KG1 (cell line): ENCODE measurements at places on chromosomes 11 and 22.

DNA sequence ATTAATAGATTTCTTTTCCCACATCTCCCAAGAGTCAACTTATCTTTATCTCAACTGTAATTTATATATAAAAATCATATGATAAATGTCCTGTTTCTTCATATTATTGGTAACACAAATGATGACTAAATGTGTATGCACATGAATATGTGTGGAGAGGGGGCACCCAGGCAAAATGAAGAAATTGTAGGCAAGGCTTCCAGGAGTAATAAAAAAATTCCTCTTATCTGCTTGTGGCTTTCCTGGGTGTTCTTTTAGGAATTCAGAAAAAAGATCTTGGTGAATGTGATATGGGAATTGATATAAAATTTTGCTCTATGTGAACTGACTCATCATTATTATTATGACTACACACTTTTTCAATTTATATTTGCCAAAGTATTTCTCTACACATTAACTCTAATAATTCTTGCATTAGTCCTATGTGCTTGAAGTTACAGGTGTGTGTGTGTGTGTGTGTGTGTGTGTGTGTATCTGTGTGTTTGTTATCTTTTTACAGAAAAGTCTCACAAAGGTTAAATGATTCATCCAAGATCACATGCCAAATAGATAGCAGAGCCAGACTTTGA is 197.8 kb downstream of the SOX6 start:
- DNase-seq, result no peak

DNA sequence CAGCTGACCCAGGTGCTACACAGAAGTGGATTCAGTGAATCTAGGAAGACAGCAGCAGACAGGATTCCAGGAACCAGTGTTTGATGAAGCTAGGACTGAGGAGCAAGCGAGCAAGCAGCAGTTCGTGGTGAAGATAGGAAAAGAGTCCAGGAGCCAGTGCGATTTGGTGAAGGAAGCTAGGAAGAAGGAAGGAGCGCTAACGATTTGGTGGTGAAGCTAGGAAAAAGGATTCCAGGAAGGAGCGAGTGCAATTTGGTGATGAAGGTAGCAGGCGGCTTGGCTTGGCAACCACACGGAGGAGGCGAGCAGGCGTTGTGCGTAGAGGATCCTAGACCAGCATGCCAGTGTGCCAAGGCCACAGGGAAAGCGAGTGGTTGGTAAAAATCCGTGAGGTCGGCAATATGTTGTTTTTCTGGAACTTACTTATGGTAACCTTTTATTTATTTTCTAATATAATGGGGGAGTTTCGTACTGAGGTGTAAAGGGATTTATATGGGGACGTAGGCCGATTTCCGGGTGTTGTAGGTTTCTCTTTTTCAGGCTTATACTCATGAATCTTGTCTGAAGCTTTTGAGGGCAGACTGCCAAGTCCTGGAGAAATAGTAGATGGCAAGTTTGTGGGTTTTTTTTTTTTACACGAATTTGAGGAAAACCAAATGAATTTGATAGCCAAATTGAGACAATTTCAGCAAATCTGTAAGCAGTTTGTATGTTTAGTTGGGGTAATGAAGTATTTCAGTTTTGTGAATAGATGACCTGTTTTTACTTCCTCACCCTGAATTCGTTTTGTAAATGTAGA is 1.7 kb downstream of the MALAT1 start:
- DNase-seq, result no peak

DNA sequence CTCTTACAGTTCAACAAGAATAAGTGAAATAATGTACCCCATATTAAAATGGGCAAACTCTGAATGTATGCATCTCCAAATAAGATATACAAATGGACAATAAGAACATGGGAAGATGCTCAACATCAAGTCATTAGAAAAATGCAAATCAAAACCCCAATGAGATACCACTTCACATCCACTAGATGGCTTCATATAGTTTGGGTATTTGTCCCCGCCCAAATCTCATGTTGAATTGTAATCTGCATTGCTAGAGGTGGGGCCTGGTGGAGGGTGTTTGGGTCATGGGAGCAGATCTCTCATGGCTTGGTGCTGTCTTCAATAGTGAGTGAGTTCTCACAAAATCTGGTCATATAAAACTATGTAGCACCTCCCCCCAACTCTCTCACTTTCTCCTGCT is 5.7 kb downstream of the MPZL2 start:
- no peak for DNase-seq

DNA sequence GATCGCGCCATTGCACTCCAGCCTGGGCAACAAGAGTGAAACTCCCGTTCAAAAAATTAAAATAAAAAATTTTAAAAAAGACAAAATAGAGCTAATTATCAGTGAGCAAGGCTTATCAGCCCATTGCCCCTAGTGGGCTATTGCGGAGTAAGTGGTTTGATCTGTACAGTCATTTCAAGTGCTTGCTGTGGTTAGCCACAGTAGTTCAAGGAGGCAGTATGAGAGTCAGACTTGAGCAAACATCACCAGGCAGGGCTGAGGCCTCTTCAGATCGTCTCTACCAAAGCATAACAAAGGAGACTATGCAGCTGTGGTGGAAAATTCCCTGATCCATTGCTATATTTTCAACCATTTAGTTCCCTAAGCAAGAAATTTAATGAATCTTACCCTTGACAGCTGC is 4.3 kb upstream of the SBF2 start:
- DNase-seq, result no peak

DNA sequence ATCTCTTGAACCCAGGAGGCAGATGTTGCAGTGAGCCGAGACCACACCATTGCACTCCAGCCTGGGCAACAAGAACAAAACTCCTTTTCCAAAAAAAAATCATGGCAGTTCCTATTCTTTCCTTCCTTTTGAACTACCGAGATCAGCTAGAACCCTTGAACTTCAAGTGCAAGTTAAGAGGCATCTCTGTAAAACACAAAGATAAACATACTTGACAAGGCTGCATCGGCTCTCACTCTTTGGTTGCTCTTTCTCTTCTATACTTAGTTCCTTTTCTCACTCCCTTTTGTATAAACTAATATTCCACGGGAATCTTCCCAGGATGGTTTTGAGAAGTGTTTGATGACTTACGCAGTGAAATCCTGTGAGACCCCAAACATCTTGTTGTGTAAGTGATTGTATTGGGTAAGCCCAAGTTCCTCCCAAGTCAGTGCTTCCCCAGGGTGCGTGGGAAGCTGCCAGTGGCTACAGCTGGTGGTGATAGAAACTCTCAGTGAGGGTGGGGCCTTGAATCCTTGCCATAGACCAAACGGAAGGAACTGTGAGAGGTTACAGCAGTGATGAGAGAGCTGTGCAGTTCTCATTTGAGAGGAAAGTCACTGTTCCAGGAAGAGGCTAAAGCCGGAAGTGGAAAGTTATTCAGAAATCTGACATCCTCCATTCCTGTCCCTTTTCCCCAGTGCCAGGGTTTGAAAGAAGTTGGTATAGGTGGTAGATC is 24.1 kb upstream of the CDC42EP2 start:
- no peak for DNase-seq

- no peak for DNase-seq
These were observed 134.5 kb upstream of the NAV2 start for GRCh38 chr11:19577976-19578619.

- DNase-seq, result no peak
These were observed at the start of gene FOLR2 for GRCh38 chr11:72216638-72217037. FOLR2 (plus strand) TSS chr11:72216794; CDS start chr11:72218585, 1,791 bp downstream.

GRCh38 chr22:31260474-31260856 is 31.8 kb downstream of the PIK3IP1 start:
- DNase-seq, result no peak

GRCh38 chr11:33237039-33237597 is 20.1 kb upstream of the HIPK3 start:
- no peak for DNase-seq

- DNase-seq, result no peak
These were observed 25.1 kb downstream of the CD6 start for GRCh38 chr11:60996381-60997138.

- no peak for DNase-seq
These were observed 305.1 kb downstream of the CNTN5 start for GRCh38 chr11:99325847-99326246.

DNA sequence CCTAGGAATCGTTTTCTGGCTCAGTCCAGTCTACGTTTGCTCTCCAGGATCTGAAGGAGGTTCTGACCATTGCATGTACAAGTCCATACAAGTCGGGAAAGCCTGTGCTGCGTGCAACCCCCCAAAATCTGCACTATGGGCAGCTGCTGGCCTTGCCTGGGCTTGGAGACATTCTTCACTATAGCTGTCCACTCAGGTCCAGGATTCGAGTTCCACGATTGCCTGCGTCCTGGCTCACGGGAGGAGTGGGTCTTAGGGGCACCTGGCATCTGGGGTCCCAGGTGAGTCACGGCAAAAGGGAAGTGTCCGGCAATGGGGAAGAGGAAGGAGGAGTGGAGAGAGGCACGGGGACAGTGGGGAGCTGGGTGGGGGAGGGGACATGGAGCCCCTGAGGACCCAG is 563.0 kb downstream of the BRD1 start:
- DNase-seq, result no peak

- DNase-seq, result no peak
These were observed 396.7 kb downstream of the BUD13 start for GRCh38 chr11:116376054-116376453.

- DNase-seq, result no peak
These were observed 2.5 kb downstream of the FERMT3 start for GRCh38 chr11:64208796-64209562.

DNA sequence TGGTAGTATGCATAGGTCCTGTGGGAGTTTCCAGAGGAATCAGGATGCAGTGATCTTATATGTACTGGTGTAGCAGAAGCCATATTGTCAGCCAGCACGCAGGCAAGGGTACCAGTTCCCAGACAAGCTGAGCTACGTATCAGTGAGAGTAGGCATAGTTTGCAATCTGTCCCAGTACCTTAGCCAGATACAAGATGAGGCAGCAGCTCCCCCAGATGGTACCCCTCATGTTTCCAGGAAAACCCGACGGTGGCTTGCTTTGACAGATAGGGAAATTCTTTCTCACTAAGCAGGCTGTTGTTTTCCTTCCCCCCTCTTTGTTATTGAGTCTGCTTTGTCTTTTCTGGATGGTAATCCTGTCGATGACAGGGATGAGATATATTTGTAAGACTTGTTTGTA is 109.7 kb upstream of the RRM1 start:
- DNase-seq, result no peak

DNA sequence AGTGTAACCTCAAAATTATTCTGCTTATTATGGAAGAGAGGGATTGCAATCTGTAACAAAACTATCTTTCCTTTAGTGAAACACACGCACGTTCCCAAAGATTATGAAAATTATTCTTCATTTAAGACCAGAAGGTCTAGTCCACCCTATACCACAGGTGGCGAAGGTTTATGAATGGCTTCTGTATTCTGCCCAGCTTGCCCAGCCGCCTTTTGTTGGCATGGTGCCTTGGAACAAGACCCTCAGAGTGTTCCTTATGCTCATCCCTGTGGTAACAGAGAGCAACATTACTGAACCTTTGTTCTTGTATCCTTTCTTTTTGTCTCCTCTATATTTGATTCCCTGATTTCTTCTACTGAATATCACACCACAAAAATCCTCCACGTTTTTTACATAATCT is 116.4 kb downstream of the FAR1 start:
- DNase-seq, result no peak

GRCh38 chr11:63760487-63761079 is 8.0 kb downstream of the ZFTA start:
- no peak for DNase-seq

GRCh38 chr22:17972385-17973191 is 51.8 kb downstream of the MICAL3 start:
- no peak for DNase-seq

- DNase-seq, result no peak
These were observed 28.1 kb upstream of the SCARF2 start for GRCh38 chr22:20465759-20466077.

GRCh38 chr11:65418431-65418680 is 4.2 kb upstream of the NEAT1 start:
- DNase-seq, result no peak

- DNase-seq, result no peak
These were observed 76.0 kb downstream of the TRIM29 start for GRCh38 chr11:120061761-120062560.

- DNase-seq, result no peak
These were observed 116.7 kb upstream of the KIRREL3 start for GRCh38 chr11:127117231-127117739.

DNA sequence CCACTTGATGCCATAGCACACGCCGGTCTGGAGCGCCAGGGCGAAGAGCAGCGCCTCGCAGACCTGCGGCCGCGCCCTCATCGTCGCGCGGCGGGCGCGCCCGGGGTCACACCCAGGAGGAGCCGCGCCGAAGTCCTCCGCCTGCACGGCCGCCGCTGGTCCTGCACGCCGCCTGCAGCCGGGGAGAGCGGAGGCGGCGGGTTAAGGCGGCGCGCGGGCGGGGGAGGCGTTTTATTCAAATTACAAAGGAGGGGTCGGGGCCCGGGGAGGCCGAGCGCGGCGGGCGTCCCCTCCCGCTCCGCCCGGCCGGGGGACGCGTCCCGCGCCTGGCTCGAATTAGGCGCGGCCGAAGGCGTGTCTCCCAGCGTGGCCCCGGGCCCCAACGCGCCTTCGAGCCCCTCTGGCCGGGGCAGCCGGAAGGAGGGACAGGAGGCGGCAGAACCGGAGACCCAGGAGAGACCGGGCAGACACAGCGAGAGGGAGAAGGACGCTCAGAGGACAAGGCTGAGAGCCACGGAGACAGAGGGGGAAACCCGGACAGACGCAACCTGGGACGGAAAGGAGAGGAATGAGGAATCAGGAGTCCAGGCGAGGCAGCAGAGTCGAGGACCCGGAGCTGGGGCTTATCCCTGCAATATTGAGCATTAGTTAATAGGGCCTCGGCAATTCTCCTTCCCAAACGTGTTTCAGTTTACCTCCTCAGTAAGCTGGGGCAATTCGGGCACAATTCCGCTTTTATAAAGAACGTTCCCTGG is at the start of gene WNT11:
WNT11 (minus strand) TSS at position 176 of the 755 bp plus-strand sequence; CDS start at position 81, 95 bp downstream.
- no peak for DNase-seq

- no peak for DNase-seq
These were observed 7.2 kb downstream of the BLID start for GRCh38 chr11:122108828-122109227.

GRCh38 chr11:79157738-79158137 is 283.1 kb downstream of the TENM4 start:
- no peak for DNase-seq

GRCh38 chr11:120738516-120739046 is 227.0 kb downstream of the GRIK4 start:
- DNase-seq, result no peak

- DNase-seq, result no peak
These were observed 68.9 kb downstream of the MYO7A start for GRCh38 chr11:77196961-77197360.

GRCh38 chr22:44666207-44666585 is 35.8 kb upstream of the PRR5 start:
- DNase-seq, result no peak

GRCh38 chr22:46551321-46551720 is 13.9 kb upstream of the CELSR1 start:
- DNase-seq, result no peak

DNA sequence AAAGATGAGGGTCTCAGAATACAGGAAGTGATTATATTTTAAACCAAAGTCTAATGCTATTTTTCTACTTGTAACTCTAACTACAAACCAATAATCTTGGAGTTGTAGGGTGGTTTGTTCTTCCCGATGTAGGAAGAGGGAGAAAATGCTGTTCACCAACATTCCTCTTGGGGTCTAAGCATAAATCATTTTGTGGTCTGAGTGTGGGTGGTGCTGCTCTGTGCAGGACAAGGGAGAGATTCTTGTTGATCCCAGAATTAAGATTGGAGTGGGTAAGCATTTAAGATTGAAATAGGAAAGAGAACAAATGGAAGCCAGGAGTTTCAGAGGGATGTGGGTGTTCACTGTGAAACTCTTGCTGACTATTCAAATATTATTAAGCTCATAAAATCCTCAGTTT is 38.6 kb upstream of the MMP13 start:
- no peak for DNase-seq

GRCh38 chr22:29117799-29118477 is 45.1 kb downstream of the KREMEN1 start:
- no peak for DNase-seq

GRCh38 chr11:68215524-68216170 is 2.6 kb upstream of the KMT5B start:
- no peak for DNase-seq
